ENCODE measurements at places on chromosomes 5 and 9.

DNA sequence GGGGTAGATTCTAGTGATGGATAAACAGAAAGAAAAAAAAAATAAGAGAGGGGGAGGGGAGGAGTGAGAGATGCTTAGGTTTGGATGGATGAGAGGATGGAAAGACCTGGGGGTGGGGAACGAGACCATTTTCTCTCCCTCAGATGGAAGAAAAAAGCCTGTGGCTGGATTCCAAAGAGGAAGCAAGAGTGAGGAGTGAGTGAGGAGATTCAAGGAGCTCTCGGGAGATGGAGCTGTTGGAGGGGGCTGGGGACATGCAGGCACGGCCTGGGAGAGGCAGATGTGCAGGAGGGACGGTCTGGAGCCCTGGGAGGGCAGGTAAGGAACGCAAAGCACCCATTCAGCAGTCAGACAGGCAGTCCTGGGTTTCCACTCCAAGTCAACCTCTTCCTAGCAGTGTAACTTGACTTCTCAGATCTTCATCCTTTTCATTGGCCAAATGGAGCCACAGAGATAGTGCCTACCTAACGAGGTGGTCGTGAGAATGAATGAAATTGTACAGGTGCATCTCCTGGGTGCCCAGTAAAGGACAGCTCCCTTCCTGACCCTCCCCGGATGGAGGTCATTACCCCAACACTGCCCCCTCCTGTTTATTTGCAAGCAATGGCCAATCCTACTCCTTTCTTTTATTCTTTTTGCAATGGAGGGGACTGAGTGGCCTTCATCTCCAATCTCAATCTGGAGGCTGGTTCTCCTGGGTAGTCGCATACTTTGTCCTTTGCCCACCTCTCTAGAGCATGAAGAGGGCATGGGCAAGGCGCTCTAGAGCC lies 52.2 kb downstream of the PCDH1 start:
- no peak for DNase-seq

GRCh38 chr5:91136271-91136670 lies 246.8 kb downstream of the ARRDC3 start:
- no peak for DNase-seq

GRCh38 chr5:142109331-142110045 lies 909 bp downstream of the NDFIP1 start:
- no peak for DNase-seq

DNA sequence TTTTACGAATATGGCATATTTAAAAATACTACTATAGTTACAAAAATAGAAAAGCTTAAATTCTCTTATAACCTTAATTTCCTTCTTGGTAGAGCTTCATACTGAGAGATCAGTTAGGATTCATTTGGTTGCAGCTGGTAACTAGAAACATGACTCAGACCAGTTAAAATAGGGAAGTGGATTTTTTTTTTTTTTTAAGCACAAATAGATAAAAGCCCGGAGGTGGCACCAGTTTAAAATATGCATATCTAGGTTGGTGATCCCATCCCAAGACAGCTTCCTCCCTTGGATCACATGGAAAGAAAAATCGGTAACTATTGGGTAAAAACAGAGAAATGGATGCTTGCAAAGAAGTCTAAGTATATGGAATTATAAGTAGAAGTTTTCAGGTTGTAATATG lies 1634.3 kb downstream of the MAT2B start:
- no peak for DNase-seq

DNA sequence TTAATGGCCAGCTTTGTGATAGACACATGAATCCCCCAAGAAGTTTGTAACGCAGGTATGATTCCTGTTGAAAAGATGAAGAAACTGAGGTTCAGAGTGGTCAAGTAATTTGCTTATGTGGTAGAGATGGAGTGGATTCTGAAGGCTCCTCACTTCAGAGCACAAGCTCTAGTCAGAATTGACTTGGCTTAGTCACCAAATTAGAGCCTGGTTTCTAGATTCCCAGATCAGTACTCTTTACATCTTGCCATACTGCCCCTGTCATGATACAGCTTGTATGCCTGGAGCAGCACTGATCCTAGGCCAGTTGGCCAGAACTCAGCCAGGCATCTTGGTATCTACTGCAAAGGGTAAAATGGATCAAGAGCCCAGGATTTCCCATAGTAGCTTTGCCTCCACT lies 284.4 kb upstream of the RFX3 start:
- DNase-seq = no peak

GRCh38 chr9:131748411-131748955 lies 8.6 kb upstream of the RAPGEF1 start:
- no peak for DNase-seq

DNA sequence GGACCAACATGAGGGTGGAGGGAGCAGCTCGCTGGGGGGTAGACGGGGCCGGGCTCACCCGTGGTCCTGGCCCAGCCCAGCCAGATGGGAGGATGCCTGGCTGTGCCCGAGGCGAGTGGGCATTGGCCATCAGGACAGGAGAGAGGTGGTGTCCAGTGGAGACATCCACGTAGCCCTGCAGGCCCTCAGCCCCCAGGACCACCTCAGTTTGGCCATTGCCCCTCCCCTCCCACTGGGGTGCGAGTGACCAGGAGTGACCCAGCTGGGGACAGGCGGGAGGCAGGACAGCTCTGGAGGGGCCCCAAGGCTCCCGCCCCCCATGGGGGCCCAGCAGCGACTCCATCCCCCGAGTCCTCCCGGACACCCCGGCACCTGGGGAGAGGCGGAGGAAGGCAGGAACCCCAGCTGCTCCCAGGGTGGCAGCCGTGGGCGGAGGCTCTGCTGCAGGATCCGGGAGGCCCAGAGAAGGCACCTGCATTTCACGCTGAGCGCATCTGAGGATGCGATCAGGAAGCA lies 8.3 kb downstream of the NOXA1 start:
- no peak for DNase-seq

DNA sequence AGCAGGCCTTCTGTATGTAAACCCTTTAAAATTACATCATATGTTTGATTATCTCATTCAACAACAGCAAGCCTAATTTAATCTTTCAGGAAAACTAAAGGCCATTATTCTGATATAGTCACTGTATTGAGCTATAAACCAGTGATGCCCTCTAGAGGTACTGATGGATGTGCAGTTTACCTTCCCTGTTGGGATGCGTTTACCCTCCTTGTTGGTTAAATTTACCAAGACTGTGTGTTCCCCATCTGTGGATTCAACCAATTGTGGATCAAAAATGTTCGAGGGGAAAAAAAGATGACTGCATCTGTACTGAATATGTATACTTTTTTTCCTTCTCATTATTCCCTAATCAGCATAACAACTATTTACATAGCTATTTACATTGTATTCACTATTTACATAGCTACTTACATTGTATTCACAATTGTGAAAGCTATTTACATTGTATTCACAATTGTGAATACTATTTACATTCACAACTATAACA lies 3.7 kb upstream of the BAAT start:
- DNase-seq = no peak

- no peak for DNase-seq
Observed at GRCh38 chr9:109238125-109238524, 71.1 kb upstream of the FRRS1L start.

GRCh38 chr9:23153058-23153457 lies 673.0 kb downstream of the ELAVL2 start:
- DNase-seq = no peak

DNA sequence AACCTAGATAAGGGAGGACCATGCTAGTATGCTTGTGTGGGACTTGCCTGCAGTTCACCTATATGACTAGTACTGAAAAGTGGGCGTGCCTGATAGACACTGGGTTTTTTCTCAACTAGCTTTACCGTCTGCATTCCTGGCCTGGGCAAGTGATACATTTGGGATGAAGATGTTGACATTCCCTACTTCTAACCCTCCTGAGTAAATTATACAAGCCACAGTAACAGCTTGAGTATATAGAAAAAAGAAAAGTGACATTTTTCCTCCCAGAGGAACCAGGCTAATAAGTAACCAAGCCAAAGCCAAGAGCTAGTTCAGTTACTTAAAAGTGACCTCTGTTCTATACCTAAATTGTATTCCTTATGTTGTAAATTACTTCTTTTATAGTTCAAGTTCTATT lies 153.8 kb upstream of the CYLC2 start:
- no peak for DNase-seq

DNA sequence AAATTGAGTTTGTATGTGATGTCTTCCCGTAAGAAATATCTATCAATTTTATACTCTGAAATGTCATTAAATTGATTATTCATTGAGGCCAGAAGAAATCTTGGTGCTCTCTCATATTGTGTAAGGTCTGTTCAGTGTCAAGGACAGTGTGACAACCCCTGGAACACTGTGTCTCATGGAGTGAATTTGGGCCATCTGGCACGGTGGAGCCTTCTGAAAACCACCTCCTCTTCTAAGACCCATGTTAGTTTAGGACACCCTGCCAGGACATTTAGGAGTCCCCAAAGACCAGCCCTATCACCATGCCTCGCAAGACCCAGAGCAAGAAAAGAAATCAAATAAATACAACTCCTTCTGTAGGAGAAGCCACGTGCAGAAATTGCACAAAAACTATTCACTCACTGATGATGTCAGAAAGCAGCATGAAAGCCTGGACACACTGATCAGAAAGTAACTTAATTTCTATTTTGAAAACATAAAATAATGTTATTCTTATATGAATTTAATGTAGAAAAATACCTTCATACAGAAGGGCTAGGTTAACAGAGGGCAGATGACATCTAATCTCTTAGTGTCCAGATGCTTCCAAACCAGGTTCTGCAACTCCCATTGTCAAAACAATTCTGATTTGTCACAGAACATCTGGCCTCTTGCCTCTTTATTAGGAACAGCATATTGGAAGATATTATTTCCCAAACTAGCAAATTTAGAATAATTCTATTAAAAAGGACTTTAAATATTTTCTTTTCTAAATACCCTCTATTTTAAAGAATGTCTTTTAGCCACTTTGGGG lies 298.8 kb downstream of the NR2F1-AS1 start:
- no peak for DNase-seq

GRCh38 chr5:114391321-114391720 lies 29.5 kb downstream of the KCNN2 start:
- DNase-seq = no peak

DNA sequence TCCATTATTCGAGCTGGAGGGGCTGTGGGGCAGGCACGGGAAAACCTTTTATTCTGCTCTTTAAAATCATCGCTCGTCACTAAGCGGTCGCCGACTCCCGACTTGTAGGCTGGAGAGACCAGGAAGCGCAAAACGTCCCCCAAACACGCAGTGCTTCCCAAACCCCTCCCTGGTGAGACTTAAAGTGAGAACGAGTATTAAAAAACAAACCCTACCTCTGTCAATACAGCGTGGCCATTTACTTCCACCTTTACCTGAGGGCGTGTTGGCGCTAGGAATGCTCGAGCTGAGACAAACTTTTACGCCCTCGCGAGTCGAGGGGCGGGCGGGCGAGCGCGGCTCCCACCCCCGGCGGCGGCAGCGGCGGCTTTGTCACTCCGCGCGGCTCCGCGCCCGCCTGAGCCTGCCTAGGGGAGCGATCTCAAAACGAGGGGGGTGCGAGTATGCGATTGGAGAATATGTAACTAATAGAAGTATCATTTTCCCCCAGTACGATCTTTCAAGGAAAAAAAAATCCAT lies at the start of gene NR2F1-AS1:
Gene NR2F1-AS1, minus strand, starts transcription at position 293 of the 519 bp plus-strand sequence.
- no peak for DNase-seq

- DNase-seq = no peak
Observed at GRCh38 chr5:143153332-143154119, 250.0 kb downstream of the NR3C1 start.

DNA sequence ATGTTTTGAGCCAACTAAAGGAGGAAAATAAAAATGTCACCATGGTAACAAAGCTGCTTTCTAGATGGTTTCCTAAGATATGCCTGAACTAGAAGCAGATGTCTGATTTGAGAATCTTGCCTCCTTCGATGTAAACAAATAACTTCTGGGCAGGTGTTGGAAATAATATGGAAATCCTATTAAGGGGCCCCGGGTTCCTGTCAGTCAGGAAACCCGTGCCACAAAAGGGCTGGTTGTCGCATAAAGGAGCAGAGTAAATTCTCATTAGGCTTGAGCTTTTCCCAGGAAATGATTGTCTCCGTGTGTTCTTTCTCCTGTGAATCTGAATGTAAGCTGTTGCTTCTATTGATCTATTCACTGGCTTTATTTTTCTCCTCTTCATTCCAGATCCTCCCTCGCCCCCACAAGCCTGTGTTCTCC lies 90.8 kb downstream of the TLE4 start:
- no peak for DNase-seq

GRCh38 chr9:34707130-34707529 lies 2.8 kb downstream of the CCL21 start:
- DNase-seq = no peak

- no peak for DNase-seq
Observed at GRCh38 chr9:99822806-99823591, 1.3 kb downstream of the NR4A3 start.

DNA sequence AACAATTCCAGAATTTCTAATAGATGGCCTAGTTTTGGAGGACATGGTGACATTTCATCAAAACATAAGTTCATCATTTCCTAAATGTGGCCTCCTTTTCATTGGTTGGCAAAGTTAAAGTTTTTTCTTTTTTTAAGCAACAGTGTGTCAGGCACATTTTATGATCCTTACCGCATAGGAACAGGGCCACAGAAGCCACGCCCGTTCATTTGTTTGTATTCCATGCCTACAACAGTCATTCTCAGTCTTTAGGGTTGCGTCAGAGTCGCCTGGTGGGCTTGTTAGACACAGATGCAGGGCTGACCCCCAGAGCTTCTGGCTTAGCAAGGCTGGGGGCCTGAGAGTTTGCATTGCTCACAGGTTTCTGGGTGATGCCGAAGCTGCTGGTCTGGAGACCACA lies 130.2 kb downstream of the HSD17B3 start:
- no peak for DNase-seq

GRCh38 chr9:35862328-35862727 lies 7.9 kb downstream of the OR13J1 start:
- no peak for DNase-seq
